ENCODE measurements at places on chromosomes 2 and 18. TPM values are rescaled to one million over a fixed set of nuclear protein-coding genes. Genes with fewer than 3 reads are reported as not detected.
A peak's percentile ranks its signal among the peaks of the same experiment; 100 is the strongest.

DNA sequence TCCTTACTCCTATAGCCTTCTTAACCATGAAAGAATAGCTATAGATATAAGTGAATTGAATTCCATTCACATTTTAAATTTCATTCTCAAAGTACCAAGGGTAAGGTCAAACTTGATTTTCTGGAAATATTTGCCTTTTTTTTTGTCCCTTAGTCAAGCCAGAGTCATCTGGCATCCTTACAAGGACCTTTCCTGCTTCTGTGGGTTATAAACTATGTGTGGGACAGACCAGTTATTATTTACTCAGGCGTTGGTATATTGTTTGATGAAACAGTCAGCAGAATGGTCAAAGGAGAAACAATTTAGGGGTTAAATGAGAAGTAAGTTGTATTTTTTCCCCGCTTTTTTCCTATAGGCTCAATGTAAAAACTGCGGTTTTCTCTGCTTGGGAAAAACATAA lies 1103.2 kb upstream of the ZEB2 start:
- no peak for DNase-seq

Gene PLGLB2
- 1.7 TPM for total RNA-seq

GRCh38 chr2:44930274-44931197 lies 11.0 kb upstream of the SIX3 start:
- peak; percentile 60 for DNase-seq

Gene KLHL14
- total RNA-seq = not detected

DNA sequence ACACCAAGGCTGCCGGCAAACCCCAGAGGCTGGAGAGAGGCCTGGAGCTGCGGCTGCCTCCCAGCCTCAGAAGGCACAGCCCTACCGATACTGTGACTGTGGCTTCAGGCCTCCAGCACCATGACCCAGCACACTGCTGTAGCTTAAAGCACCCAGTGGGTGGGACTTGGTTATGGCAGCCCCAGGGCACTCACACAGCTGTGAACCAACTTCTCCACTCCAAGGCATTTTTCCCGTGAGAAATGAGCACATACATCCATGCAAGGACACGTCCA lies 199.5 kb downstream of the NDUFA10 start:
- peak; percentile 9 for DNase-seq

Gene RESP18
- total RNA-seq = not detected

DNA sequence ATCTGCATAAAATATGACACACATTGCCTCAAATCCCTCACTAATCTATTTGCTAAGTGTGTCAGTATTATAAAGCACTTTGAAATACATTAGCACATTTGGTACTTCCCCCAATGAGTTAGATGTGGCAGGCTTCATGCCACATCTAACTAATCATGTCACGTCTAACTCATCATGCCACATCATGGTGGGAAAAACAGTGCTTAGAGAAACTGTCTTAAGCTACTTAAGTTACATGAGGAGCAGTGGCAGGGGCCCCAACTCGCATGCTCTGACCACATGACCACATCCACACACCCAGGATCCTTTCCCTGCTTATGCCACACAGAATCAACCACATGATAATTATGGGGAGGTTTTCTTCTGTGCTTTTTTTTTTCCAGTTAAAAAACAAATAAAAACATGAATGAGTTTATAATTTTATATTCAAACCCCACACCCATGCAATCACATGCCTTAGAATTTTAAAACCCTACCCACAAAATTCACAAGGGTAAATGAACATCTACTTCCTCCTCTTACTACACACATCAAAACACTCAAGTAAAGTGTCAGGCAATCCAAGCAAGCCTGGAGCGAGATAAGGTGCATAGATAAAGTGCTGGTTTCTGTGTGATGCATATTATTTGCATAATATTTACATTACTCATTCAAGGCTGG lies 1.6 kb downstream of the ABCA12 start:
- no peak for DNase-seq

Gene SNTG2
- 2.1 TPM for total RNA-seq

DNA sequence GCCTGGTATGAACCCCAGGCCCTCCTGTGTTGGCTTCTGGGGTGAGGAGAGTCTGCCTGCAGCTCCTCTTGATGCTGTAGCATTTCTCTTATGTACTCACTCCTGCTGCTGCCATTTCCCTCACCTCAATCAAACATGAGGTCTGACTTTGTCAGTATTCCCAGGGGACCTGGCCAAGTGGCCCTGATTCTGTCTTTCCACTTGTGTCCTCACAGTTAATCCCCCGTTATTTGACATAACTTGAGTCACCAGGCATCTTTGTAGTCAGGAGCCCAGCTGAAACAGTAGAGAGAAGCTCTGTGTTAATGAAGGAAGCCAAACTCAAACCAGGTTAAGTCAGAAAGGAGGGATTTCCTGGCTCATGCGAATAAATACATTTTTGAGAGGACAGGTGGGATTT lies 55.0 kb downstream of the SLC9A2 start:
- no peak for DNase-seq

DNA sequence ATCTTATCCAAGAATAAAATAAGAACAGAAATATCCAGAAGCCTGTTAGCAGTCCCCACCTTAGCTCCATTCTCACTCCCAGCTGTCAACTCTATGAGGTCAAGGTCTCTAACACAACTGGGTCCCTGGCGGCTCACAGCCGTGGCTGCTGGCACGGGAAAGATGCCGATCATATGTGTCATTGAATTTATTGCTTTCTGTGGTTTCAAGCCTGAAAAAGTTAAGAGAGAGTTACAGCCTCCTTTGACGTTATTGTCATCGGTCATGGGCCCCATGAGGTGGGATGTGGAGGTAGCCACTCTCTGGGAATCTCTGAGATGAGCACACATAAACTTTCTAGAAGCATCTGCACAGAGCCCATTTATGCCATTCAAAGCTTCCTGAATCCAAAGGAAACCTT lies 28.7 kb upstream of the CABLES1 start:
- DNase-seq = no peak
